ENCODE measurements at places on chromosomes 2 and 18.

DNA sequence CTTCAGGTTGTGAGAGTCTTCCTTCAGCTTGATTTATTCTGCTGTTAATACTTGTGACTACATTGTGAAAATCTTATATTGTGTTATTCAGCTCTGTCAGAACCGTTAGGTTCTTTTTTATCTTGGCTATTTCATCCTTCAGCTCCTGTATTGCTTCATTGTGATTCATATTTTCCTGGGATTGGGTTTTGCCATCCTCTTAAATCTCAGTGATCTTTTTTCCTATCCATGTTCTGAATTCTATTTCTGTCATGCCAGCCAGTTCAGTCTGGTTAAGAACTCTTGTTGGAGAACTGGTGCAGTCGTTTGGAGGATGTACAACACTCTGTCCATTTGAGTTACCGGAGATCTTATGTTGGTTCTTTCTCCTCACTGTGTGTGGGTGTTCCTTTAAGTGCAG is 19.1 kb downstream of the MSTN start:
- H3K27ac ChIP-seq: no peak overlapping the region
- H3K4me3 ChIP-seq: no peak overlapping the region
- DNase-seq: no peak
- no peaks in the 10 kb centered on the region for H3K36me3 ChIP-seq
- no peaks in the 10 kb centered on the region for H3K4me1 ChIP-seq
- H3K27me3 ChIP-seq: no peaks in the 10 kb centered on the region

DNA sequence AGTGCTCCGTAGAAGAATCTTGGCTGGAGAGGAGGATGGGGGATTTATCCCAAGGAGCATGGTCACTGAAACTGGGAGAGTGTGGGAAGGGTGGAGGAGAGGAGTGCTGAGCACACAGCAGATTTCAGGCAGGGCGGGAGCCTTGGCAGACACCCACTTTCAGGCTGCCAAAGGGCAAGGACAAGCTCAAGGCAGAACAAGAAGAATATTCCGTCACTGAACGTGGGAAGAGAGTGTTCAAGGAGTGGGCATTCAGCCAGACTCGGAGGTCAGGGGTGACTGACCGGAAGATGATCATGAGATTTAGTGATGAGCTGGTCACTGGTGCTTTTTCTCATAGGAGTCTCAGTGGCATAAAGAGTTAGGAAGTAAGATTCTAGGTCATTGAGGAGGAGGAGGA is 136.2 kb upstream of the RASGRP3 start:
- H3K27ac ChIP-seq: no peak overlapping the region
- no peak for DNase-seq
- H3K27me3 ChIP-seq: no peaks in the 10 kb centered on the region
- H3K36me3 ChIP-seq: no peaks in the 10 kb centered on the region
- H3K4me1 ChIP-seq: no peaks in the 10 kb centered on the region

DNA sequence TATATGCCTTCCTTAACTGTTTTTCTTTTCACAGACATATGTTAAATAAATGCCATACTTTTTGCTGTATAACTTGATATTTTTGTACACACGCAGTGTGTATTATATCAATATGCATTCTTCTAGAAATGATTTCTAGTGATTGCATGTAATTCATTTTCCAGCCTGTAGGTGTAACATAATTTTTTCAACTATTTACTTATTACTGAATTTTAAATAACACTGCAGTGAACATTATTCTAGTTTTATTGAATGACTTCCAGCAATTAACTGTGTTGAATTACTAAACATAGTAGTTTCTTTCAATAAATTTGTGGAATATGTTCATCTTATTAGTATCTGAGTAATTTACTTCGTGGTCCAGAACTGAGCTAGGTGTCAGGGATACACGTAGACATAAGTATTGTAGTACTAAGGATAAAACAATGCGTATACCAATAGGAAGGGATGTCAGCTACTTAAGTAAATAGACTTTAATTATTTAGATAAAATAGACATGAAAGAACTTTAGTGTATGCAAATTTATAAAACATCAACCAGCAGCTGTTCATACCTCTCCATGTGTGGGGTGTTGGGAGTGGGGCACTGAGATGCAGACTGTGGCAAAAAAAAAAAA is 28.0 kb downstream of the TANC1 start:
- H3K4me1 ChIP-seq: peaks cover 69% of the 10 kb centered on the region
- no peaks in the 10 kb centered on the region for H3K27me3 ChIP-seq
- DNase-seq: no peak
- no peak overlapping the region for H3K27ac ChIP-seq

DNA sequence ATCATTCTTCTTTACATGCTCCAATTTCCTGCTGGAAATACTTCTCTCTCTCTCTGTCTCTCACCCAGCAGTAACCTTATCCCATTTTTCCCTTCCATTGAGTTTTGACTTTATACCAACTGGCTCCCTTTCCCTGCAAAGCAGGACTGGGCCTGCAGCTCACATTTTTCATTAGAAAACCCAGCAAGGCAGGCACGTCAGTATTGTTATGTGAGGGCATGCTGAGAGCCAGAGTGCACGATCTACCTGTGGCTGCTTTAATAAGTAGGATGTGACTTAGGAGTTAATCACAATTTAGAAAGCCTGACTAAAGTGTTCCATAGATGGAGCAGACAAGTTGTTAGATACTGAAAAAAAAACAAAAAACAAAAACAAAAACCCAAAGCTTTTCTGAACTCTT is 5.2 kb upstream of the NDUFV2 start:
- H3K4me1 ChIP-seq: peaks cover 22% of the 10 kb centered on the region
- H3K27ac ChIP-seq: no peak overlapping the region
- DNase-seq: no peak
- H3K4me3 ChIP-seq: no peak overlapping the region
- no peaks in the 10 kb centered on the region for H3K36me3 ChIP-seq

DNA sequence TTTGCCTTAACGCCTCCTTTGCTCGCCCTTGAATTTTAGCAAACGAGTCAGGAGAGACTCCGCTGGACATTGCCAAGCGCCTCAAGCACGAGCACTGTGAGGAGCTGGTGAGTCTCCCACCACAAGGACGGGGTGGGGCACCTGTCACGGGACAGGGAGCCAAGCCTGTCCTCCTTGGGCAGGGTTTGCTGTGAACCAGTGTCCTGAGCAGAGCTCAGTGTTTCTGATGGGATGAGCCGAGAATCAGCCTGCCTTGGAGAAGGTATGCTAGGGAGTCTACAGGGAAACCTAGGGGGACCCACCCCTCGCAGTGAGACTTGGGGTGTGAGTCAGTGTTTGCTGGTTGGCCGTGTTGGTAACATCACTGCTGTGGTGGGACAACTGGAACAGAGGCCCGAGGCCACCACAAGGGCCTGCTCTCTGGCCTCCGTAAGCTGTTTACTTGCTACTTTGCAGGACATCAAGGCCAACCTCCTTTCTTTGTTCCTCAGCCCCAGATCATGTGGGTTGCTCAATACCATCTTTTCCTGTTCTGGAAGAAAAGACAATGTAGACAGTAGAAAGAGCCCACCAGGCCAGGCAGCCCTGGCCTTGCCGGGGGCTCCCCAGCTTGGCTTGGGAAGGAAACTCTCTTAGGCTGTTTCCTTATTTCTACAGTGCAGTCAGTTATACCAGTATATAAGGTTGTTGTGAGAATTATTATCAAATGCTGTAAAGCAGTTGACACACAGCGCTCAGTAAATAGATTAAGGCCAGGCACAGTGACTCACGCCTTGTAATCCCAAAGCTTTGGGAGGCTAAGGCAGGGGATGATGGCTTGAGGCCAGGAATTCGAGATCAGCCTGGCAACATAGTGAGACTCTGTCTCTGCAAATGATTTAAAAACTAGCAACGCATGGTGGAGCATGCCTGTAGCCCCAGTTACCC is 42.4 kb downstream of the ITGB1BP1 start:
- H3K36me3 ChIP-seq: peaks cover 91% of the 10 kb centered on the region
- H3K27me3 ChIP-seq: no peaks in the 10 kb centered on the region
- H3K4me3 ChIP-seq: no peak overlapping the region
- peaks cover 39% of the 10 kb centered on the region for H3K4me1 ChIP-seq
- peak overlapping the region; percentile 84 for H3K27ac ChIP-seq
- no peak for DNase-seq

- no peaks in the 10 kb centered on the region for H3K27me3 ChIP-seq
- H3K4me3 ChIP-seq: no peak overlapping the region
- peaks cover 6% of the 10 kb centered on the region for H3K4me1 ChIP-seq
- H3K27ac ChIP-seq: no peak overlapping the region
- no peaks in the 10 kb centered on the region for H3K36me3 ChIP-seq
Measured at GRCh38 chr2:73823916-73824523, 4.7 kb upstream of the STAMBP start.

- no peak overlapping the region for H3K4me3 ChIP-seq
- H3K27ac ChIP-seq: no peak overlapping the region
- no peak for DNase-seq
- H3K4me1 ChIP-seq: no peaks in the 10 kb centered on the region
Measured at GRCh38 chr2:108034843-108035242, 48.5 kb downstream of the SLC5A7 start.

DNA sequence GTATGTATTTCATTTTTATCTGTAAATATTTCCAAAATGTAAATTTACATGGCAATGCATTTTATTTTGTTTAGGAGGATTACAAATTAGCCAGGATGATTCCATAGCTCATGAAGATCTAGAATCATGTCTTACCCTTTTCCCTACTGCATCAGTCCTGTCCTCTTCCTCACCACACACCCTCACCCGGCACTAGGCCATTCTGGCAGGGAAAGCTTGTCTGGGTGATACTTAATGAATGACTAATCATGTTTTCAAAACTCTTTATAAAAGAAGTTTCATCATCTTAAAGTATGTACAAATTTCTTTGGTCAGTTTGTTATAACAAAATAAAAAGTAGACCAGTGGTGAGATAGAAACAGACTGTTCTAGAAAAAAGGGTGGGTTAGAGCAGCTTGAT is 283.3 kb upstream of the VWC2L start:
- H3K27me3 ChIP-seq: no peaks in the 10 kb centered on the region
- H3K4me3 ChIP-seq: no peak overlapping the region
- DNase-seq: no peak
- H3K4me1 ChIP-seq: peaks cover 26% of the 10 kb centered on the region
- peak overlapping the region; percentile 55 for H3K27ac ChIP-seq

DNA sequence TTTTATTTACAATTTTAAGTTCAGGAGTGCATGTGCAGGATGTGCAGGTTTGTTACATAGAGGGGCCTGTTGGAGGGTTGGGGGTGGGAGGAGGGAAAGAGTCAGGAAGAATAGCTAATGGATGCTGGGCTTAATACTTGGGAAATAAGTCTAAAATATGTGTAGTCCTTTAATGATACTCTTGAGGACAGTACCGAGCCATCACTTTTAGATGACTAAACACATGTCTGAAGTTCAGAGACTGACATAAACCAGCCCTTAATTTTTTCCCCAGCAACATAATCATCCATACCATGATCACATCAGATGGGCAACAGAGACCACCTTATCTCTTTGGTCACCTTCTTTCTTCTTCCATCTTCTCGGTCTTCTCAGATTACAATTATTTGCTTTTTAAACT is 189.1 kb upstream of the COL3A1 start:
- H3K27me3 ChIP-seq: no peaks in the 10 kb centered on the region
- peak overlapping the region; percentile 50 for H3K27ac ChIP-seq
- H3K4me1 ChIP-seq: peaks cover 37% of the 10 kb centered on the region
- no peak for DNase-seq

- no peak overlapping the region for H3K4me3 ChIP-seq
- H3K4me1 ChIP-seq: no peaks in the 10 kb centered on the region
- DNase-seq: no peak
- H3K27ac ChIP-seq: no peak overlapping the region
- no peaks in the 10 kb centered on the region for H3K36me3 ChIP-seq
- H3K27me3 ChIP-seq: no peaks in the 10 kb centered on the region
Measured at GRCh38 chr2:191917430-191917881, 70.6 kb upstream of the CAVIN2 start.

DNA sequence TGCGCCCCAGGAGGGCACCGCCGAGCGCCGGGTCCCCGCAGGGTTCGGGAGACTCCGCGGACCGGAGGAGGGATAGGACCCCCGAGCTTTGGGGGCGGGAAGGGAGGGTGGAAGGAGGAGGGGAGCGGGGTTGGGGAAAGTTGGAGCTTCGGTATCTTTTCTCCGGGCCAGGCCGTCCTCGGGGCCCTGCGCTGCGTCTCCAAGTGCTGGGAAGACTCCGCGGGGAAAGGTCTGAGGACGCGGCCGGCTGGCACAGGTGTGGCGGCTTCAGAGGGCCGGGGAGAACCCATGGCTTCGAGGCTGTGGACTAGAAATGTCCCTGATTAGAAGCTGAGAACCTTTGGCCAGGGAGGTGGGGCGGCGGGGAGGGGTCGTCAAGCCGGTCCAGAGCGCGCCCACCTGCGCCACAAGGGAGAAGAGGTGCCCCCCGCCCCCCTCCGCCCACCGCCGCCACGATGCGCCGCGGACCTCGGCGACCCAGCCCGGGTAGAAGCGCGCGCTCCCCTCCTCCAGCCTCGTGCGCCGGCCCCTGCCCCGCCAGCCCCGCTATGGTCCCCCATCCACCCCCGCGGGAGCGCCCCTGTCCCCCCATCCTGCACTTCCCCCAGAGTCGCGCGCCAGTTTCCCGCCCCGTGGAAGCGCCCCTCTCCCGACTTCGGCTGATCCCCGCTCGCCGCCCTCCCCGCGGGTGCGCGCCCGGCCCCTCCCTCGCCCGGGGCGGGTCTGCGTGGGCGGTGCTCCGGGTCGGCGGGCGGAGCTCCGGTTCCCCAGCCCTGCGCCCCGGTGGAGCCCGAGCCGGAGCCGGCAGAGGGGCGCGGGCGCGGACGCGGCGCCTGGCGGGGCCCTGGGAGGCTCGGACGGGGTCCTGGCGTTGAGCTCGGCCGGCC is at the start of gene SNTG2:
Gene SNTG2, plus strand, starts transcription at position 770 of the 887 bp plus-strand sequence. CDS start 148 bp downstream, outside the sequence.
- no peak for DNase-seq
- H3K4me3 ChIP-seq: peak within 1 kb of the TSS; percentile 29
- peaks cover 36% of the 10 kb centered on the region for H3K27me3 ChIP-seq
- H3K27ac ChIP-seq: no peak within 1 kb of the TSS

GRCh38 chr2:205543937-205544702 is 138.2 kb upstream of the NRP2 start:
- no peak overlapping the region for H3K27ac ChIP-seq
- no peaks in the 10 kb centered on the region for H3K36me3 ChIP-seq
- no peak overlapping the region for H3K4me3 ChIP-seq
- no peaks in the 10 kb centered on the region for H3K4me1 ChIP-seq
- no peak for DNase-seq
- H3K27me3 ChIP-seq: no peaks in the 10 kb centered on the region

- no peak for DNase-seq
- H3K4me1 ChIP-seq: no peaks in the 10 kb centered on the region
- no peak overlapping the region for H3K27ac ChIP-seq
- H3K36me3 ChIP-seq: no peaks in the 10 kb centered on the region
- H3K27me3 ChIP-seq: peaks cover 51% of the 10 kb centered on the region
Measured at GRCh38 chr18:4454537-4455112, 482 bp downstream of the DLGAP1 start.

- no peaks in the 10 kb centered on the region for H3K27me3 ChIP-seq
- no peak overlapping the region for H3K4me3 ChIP-seq
- H3K27ac ChIP-seq: no peak overlapping the region
Measured at GRCh38 chr2:232532419-232532818, 6.5 kb downstream of the CHRND start.

DNA sequence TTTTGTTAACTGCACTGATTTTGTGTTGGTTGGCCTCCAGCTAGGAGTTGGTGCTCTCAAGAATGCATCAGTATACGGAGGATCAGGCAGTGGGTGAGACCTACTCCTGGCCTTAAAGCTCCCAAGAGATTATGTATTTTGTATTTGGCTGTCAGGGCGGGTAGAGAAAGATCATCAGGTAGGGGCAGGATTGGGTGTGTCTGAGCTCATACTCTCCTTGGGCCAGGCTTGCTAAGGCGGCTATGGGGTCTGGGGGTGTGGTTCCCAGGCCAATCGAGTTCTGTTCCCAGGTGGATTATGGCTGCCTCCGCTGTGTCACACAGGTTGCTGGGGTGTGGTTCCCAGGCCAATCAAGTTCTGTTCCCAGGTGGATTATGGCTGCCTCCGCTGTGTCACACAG is 28.9 kb upstream of the IL1RN start:
- no peaks in the 10 kb centered on the region for H3K27me3 ChIP-seq
- no peaks in the 10 kb centered on the region for H3K4me1 ChIP-seq
- H3K36me3 ChIP-seq: no peaks in the 10 kb centered on the region
- no peak for DNase-seq
